HepG2 (cell line): ENCODE measurements at places on chromosomes 1 and 21. TPM values are rescaled to one million over a fixed set of nuclear protein-coding genes. Genes with fewer than 3 reads are reported as not detected.
A peak's percentile ranks its signal among the peaks of the same experiment; 100 is the strongest.

GRCh38 chr1:182552527-182552926 is 36.5 kb downstream of the RNASEL start:
- no peak for DNase-seq

GRCh38 chr1:70896224-70896623 is 151.4 kb downstream of the PTGER3 start:
- DNase-seq = no peak

DNA sequence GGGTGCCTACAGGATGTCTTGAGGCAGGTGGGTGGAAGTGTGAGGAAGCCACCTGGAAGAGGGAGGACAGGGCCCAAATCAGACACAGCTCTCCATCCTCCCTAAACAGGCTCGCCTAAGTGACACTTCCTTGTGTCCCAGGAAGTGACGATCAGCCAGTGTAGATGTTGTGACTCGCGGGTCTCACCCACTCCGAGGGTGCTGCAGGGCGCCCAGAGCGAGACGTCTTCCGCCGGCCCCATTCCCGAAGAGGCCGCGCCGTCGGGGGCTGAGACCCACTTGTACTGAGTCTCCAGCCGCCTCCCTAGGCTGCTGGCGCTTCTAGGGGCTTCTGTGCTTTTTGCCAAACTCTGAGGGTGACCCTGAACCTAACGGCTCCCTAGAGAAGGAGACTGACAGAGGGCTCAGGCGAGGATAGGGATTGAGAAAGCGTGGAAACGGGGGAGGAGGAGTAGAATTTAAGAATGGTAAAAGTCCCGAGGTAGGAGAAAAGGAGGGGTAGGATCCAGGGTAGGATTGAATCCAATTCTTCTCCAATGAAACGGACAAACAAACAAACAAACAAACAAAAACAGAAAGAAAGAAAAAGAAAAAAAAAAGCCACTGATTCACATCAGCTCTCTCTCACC is 543 bp upstream of the MARK1 start:
- DNase-seq = no peak

DNA sequence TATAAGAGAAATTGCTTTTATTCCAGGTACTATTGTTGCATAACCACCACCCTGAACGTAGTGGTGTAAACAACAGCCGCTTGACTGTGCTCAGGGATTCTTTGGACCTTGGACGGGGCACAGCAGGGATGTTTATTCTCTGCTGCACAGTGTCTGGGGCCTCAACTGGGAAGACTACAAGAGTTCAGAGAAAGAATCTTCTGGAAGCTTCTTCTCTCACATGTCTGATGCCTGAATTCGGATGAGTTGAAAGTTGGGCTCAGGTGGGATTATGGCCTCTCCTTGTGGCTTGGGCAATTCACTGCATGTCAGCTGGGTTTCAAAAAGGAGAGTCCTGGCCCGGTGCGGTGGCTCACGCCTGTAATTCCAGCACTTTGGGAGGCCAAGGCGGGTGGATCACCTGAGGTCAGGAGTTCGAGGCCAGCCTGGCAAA is 19.0 kb upstream of the SSBP3 start:
- DNase-seq = peak; percentile 61

- no peak for DNase-seq
Measured at GRCh38 chr1:150535511-150536287, 13.5 kb upstream of the ADAMTSL4 start.

DNA sequence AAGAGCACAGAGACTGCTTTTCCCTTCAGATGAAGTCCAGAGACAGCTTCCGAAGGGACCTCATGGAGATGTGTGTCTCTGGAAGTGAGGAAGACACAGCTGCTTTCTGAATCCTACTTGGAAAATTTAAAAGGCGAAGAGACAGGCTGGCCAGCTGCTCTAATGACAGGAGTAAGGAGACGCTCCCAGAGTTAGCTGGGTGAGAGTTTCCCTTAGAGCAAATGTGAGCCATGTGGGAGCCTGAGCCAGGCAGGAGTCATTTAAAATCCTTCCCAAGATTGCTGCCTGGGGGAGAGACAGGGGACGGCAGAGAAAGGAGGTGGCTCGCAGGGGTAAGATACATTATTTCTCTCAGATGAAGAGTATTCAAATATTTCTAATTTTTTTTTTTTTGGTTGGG is 53.1 kb downstream of the ZNF326 start:
- no peak for DNase-seq

DNA sequence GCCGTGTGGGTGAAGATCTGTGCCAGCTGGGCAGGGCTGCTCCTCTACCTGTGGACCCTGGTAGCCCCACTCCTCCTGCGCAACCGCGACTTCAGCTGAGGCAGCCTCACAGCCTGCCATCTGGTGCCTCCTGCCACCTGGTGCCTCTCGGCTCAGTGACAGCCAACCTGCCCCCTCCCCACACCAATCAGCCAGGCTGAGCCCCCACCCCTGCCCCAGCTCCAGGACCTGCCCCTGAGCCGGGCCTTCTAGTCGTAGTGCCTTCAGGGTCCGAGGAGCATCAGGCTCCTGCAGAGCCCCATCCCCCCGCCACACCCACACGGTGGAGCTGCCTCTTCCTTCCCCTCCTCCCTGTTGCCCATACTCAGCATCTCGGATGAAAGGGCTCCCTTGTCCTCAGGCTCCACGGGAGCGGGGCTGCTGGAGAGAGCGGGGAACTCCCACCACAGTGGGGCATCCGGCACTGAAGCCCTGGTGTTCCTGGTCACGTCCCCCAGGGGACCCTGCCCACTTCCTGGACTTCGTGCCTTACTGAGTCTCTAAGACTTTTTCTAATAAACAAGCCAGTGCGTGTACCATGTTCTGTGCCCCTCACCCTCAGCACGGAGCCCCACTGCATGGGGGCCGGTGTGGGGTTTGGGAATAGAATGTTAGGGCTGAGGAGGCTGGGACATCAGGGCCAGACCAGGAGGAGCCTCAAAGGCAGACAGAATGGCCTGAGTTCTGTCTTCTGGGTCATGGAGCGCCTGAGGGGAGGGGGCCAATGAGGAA is 21.3 kb downstream of the SERINC2 start:
- DNase-seq = peak; percentile 83

- DNase-seq = no peak
Measured at GRCh38 chr1:24862775-24863483, 67.1 kb downstream of the RUNX3 start.

- DNase-seq = no peak
Measured at GRCh38 chr21:25307489-25307888, 299.8 kb downstream of the MRPL39 start.

DNA sequence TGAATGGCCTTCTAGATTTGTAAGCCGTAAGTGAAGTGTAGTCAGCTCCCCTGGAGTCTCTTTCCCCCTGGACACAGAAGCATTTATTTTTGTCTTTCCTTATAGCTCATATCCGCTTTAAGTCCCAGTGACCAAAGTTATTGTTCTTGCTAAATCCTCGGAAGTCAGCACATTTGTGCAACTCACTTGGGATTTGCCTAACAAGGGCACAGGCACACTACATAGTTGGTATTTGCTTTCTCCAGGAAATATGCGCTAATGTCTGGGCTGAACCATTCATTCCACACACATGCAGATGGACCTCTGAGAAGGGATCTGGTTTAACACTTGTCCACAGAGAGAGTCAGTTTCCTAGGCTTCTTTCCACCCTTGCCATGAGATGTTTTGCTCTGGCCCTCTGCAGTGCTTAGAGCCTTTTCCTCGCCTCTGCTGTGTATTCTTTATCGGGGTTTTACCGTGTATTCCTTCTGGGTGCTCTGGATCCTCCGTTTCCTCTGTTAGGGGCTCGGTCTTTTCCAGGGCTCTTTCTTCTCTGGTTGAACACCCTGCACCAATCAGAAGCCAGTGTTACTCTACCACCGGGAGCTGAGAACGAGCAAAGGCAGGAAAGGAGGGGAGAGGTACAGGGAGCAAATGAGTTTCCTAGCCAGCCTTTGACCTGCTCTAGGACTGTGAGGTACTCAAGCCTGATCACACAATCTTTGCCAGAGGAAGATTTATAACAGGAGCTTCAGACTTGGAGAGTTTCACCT is 72.4 kb downstream of the ABCA4 start:
- DNase-seq = peak; percentile 75

DNA sequence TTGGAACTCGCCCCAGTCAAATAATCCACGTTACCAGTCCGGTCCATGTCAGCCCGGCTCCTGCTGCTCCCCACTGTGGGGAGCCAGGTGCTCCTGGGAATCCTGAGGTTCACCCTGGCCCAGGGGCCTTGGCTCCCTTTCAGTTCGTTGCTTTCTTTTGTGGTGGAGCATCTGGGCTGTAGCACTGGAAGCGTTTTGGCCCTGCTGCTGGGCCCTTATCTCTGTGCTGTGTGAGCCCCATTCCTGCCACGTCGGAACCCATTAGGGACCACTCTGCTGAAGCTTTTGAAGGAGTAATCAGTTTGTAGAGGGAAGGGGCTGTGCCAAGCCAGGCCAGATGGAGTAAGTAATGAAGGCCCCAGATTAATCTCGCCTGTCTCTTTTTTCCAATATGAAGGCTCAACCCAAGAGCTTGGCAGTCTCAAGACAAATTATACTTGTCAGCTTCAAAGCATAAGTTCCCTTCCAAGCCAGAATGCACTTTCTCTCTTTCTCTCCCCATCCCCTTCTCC is 82.3 kb downstream of the PGM1 start:
- no peak for DNase-seq

GRCh38 chr1:26161415-26162219 is 2.7 kb downstream of the FAM110D start:
- DNase-seq = no peak

- no peak for DNase-seq
Measured at GRCh38 chr1:53155945-53156344, 13.5 kb upstream of the SLC1A7 start.

DNA sequence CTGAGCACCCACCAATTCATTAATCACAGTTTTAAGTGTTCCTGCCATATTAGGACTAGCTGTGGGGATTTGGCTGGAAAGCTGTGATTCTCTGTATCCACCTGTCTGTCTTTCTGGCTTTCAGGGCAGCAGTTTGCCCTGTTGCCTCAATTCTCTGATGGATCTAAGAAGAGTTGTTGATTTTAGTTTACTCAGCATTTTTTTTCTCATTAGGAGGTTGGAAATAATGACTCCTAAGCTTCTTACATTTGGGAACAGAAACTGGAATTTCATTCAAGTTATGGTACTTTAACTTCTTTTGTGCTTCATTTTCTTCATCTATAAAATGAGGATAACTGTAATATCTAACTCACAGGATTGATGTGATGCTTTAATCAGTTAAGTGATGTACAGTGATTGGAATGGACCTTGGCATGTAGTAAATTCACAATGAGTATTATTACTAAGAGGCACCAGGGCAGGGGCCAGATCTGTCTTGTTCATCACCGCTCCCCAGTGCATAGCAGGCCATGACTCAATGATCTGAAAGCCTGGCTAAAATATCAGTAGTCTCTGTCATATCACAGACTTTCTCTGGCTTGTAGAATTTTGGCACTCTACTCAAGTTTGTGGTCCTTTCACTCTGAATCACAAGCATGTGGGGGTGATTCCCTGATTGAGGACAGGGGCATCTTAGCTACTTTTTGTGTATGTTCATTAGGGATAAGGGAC is 51.4 kb upstream of the GREM2 start:
- no peak for DNase-seq

GRCh38 chr1:156268336-156268735 is 14.3 kb downstream of the SMG5 start:
- no peak for DNase-seq

GRCh38 chr1:98988904-98989555 is 15.6 kb downstream of the PLPPR5 start:
- no peak for DNase-seq

- no peak for DNase-seq
Measured at GRCh38 chr1:159838715-159839114, 12.0 kb downstream of the SLAMF8 start.

- no peak for DNase-seq
Measured at GRCh38 chr1:229759037-229759435, 133.0 kb downstream of the URB2 start.

DNA sequence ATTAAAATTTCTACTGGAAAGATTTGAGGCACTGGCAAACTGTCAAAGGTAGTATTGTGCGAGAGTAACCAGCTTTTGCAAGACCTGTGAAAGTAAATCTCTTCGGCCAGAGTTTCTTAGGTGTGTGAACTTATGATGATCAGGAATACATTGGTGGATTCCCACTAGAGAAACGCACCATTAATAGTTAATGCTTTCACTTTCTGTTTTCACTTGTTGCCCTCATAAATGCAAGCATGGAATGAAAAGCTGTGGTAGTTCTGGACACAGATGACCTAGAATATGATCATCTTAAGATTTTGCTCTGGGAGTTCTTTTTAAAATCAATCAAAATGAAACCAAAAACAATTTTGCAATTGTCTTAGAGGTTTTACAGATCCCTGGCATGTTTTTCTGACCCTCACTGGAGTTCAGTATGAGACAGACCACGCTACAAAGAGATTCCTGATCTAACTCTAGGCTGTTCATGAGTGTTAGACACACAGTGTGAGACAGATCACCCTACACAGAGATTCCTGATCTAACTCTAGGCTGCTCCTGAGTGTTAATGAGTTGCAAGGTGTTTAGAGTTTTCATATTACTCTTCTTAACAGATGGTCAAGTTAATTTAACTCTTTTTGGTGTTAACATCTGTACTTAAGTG is 98.8 kb downstream of the SDCCAG8 start:
- DNase-seq = no peak

GRCh38 chr1:22738522-22738921 is 27.9 kb downstream of the EPHB2 start:
- DNase-seq = no peak

- DNase-seq = peak; percentile 82
Measured at GRCh38 chr1:151311589-151312331, 15.5 kb downstream of the PI4KB start.

DNA sequence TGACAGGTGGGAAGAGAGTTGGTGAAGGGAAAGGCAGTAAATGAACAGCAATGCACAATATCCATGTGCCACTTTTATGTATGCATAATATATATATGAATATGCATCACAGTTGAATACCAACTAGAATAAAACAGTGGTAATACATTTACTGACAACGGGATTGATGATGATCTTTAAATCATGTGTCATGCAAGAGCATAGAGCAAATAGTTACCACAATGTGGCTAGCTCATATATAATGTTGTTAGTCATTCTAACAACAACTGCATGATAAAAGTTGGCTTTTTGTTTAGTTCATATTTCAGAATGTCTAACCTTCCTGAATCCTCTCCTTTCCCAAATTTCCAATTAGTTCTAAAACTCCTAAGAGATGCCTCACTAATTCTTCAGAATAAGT is 46.4 kb downstream of the GORAB start:
- DNase-seq = no peak

Gene MROH9
- polyA plus RNA-seq = not detected in 2 replicates

Gene YY1AP1
- polyA plus RNA-seq = 58.3 and 69.4 TPM in 2 replicates

Gene COL6A2
- polyA plus RNA-seq = 0.41 and 1.6 TPM in 2 replicates

Gene LMX1A
- polyA plus RNA-seq = not detected in 2 replicates

Gene LBR
- polyA plus RNA-seq = 38.2 and 38.9 TPM in 2 replicates

Gene CAMTA1
- 22.4 and 25.0 TPM in 2 replicates for polyA plus RNA-seq

Gene FGR
- polyA plus RNA-seq = 0.04 TPM in 1 of 2 replicates, not detected in the other

Gene FCRL2
- not detected in 2 replicates for polyA plus RNA-seq
